ENCODE measurements at places on chromosomes 11 and 22.
A peak's percentile ranks its signal among the peaks of the same experiment; 100 is the strongest.

- no peak for DNase-seq
Observed at GRCh38 chr11:43238341-43238740, 73.5 kb upstream of the API5 start.

- no peak for DNase-seq
Observed at GRCh38 chr11:15909937-15910598, 446.3 kb downstream of the SOX6 start.

GRCh38 chr11:9691865-9692264 is 28.0 kb downstream of the SWAP70 start:
- DNase-seq, result peak; percentile 50

DNA sequence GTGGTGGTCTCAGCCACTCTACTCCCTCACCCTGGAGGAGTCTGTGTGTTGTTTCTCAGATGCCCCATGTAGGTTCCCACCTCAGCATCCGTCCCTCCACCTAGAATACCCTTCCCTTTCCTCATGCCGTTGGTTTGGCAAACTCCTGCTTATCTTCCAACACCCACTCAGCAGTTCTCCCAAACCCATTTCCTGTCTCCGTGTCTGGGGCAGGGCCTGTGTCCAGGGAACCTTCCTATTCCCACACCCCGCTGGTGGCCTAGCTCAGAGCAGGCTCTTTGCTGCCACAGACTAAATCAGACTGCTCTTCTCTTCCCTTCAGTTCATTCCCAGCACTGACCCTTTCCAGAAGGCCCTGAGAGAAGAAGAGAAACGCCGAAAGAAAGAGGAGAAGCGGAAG is 7.5 kb upstream of the SREBF2 start:
- no peak for DNase-seq

GRCh38 chr11:104823657-104824056 is 74.6 kb downstream of the CASP12 start:
- no peak for DNase-seq

GRCh38 chr22:35957589-35957988 is 71.0 kb downstream of the RBFOX2 start:
- DNase-seq, result no peak

GRCh38 chr11:20045098-20045688 is 115.1 kb downstream of the DBX1 start:
- no peak for DNase-seq

GRCh38 chr11:106679181-106679580 is 339.1 kb downstream of the GUCY1A2 start:
- DNase-seq, result no peak

- no peak for DNase-seq
Observed at GRCh38 chr22:20438678-20439492, 1.3 kb upstream of the SCARF2 start.

DNA sequence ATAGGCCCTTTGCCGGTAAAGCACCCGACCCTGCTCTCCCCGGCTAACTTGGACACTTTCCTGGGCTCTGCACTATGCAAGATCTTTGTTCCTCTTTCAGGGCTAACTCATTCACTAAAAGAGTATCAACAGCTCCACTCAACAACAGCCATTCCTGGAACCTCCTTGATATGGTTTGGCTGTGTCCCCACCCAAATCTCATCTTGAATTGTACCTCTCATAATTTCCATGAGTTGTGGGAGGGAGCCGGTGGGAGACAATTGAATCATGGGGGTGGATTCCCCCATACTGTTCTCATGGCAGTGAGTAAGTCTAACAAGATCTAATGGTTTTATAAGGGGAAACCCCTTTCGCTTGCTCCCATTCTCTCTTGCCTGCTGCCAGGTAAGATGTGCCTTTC is 330.0 kb downstream of the TENM4 start:
- no peak for DNase-seq

DNA sequence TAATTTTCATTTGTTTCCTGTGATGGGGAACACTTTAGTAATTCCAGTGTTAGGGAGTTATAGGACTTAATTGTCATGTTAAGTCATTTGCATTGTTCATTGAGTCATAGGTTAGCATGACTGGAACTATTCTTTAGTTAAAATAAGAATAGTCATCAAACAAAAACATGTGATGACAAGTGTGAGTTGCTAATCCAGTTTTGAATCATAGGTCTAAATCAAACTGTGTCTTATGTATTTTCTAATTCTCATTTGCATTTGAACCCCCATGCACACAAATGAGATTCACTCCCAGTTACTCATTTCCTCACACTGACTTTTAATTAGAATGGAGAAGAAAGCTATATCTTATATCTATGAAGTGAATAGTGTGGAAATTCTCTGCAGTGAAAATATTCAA is 405.6 kb downstream of the LRRC4C start:
- peak; percentile 89 for DNase-seq

- no peak for DNase-seq
Observed at GRCh38 chr22:23233752-23234408, 53.6 kb downstream of the BCR start.

GRCh38 chr11:117905524-117905923 is 23.7 kb downstream of the TMPRSS13 start:
- DNase-seq, result no peak

DNA sequence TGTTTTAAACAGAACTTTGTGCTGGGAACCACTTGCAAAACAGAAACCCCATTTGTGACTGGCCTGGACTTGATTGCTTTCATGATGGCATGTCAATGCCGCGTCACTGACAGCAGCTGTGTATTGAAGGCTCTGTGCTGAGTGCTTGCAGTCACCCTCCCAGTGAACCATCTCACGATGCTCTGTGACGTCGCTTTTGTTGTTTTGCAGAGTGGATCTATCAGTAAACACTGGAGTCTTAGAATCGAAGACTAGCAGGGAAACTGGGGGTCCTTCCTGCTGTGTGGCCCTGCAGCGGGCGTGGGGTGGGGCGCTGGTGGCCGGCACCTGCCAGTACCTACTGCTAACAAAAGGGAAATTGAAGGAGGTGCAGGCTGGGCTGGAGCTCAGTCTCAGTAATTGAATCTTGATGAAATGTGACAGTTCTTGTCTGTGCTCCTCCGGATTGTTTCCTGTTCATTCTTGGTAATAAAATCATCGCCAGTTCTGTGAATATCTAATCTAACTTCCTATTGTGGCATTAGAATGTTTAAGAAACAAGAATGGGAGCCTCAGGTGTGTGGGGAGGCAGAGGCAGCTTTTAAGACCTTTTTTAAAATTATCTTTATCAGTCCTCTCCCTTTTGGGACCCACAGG is 50.5 kb upstream of the PARVG start:
- peak; percentile 68 for DNase-seq

DNA sequence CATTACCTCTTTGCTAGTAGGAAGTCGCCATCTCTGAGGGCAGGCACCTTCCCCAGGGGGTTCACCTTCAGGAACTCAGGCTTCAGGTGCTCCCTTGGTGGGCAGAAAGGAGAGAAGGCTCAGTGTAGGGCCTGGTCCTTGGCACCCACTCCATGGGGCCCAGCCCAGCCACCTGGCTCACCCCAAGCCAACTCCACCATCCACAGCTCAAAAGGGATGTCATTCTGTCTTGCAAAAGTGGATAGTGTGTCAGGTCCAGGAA is 2.7 kb upstream of the GSTT4 start:
- DNase-seq, result no peak

- no peak for DNase-seq
Observed at GRCh38 chr11:36743039-36743438, 145.0 kb upstream of the RAG2 start.

DNA sequence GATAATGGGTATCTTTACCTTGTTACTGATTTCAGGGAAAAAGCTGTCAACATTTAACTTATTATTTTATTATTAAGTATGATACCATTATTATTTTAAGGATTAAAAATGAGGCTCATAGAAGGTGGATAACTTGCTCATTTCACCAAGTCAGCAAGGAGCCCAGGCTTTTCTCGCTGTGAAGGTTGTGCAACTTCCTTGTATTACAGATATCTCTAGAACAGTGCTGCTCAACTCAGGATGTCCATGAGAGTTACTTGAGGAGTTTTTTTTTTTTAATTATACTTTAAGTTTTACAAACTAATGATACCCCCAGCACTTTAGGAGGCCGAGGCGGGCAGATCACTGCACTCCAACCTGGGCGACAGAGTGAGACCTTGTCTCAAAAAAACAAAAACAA is 98.2 kb downstream of the INSC start:
- DNase-seq, result no peak

DNA sequence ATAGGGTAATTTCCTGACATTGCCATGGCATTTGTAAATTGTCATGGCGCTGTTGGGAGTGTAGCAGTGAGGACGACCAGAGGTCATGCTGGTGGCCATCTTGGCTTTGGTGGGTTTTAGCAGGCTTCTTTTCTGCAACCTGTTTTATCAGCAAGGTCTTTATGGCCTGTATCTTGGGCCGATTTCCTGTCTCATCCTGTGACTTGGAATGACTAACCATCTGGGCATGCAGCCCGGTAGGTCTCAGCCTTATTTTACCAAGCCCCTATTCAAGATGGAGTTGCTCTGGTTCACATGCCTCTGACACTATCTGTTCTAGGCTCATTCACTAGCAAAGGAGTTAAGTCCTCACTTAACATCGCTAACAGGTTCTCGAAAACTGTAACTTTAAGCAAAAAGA is 1374.2 kb downstream of the FAM181B start:
- peak; percentile 1 for DNase-seq

DNA sequence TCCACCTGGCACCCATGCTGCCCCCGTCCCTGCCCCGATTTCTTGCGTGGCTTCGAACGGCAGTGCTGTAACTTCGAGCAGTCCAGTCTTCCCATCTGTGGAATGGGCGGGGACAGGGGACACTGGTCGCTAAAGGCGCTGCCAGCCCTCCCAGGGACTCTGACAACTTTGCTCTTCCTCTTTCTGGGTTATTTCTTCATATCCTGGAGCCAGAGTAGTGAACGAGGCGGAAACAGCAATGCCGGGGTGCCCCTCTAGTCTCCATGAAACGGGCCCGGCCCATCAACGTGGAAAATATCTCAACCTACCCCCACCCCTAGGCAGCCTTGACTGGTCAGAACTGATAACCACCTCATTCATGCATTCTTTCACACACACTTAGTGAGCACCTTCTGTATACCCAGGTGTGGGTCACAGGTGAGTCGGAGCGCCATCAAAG is 42.8 kb downstream of the TRIOBP start:
- no peak for DNase-seq

GRCh38 chr11:118033443-118033842 is 43.4 kb upstream of the TMPRSS4 start:
- no peak for DNase-seq

DNA sequence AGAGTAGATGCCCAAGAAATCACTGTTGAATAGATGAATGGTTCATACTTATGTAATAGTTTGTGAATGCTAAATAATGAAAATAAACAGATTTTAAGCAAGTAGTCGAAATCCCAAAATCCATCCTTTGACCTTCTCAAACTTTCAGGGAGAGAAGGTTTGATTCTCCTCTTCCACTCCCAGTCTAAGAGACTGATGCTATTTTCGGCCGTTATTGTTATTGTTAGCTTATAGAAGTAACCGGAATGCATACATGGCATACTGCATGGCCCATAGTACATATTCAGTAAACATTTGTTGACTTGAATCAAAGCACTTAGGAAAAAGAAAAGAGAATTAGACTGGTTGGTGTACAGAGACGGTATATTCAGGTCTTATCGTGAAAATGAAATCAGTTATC is 76.6 kb downstream of the NAV2 start:
- DNase-seq, result no peak

GRCh38 chr11:39651857-39652461 is 1807.5 kb downstream of the LRRC4C start:
- no peak for DNase-seq

DNA sequence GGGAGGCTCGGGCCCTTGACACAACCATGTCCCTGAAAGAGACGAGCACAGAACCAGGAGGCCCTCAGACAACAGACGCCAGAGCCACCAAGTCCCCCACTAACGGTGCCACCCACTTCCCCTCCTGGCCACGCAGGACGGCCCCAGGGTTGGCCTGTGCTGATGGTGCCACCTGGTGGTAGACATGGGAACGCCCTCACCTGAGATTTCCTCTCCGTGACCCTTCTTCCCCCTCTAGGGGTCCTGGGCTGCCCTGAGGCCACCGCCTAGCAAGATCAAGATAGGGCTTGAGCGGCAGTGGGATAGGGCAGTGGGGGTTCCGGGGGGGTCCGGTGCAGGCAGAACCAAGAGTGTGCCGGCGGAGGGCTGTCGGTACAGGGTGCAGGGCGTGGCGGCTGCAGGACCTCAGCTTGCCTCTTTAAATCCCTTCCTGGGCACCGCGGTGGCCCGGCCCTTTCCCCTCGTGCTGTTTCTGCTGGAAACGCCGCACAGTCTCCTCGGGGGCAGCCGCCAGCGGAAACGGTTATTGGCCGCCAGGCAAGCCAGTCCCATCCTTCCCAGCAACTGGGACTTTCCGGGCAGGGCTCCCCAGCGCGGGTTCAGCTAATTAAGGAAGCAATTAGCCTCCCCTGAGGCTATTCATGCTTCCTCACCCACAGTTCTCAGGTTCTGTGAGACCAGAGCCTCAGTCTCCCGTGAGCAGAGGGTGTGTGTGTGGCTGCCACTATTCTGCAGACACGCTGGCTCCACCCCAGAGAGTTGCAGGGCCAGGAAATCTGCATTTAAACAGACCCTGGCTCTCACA is 5.5 kb upstream of the NFAM1 start:
- no peak for DNase-seq

- no peak for DNase-seq
Observed at GRCh38 chr11:108895579-108896480, 231.0 kb downstream of the DDX10 start.

DNA sequence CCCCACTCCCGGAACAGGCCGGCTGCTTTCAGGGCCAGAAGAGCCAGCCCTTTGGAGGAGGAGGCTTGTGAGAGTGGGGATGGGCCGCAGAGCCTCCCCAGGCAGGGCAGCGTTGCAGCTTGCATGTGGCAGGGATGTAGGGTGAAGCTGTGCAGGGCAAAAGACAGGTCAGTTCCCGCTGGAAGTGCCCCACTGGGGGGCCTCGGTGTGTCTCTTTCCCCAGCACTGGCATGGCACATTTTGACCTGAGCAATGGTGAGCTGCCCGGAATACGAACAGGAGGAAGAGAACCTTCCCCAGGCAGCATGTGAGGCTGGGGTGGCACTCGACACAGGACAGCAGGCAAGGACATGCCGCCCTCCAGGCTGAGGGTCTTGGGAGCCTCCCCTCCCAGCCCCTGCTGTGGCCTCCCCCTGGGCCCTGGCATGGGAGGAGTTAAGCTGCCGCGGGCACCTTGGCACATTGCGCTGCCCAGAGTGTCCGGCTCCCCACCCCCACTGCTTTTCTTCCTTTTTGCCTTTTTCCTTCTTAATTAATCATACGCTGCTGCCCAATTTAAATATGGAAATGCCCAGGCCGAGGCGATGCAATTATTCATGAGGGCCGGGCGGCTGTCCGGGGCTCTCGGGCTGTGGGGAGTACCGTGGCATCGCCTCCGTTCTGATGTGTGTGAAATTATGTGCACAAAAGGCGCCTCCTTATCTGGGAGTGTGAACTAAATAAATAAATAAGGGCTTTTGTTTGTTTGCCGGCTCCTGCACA is 76.0 kb upstream of the WNT7B start:
- no peak for DNase-seq

- DNase-seq, result no peak
Observed at GRCh38 chr22:29148036-29148435, 57.7 kb upstream of the EMID1 start.

- no peak for DNase-seq
Observed at GRCh38 chr11:81345609-81346008, 1388.1 kb downstream of the FAM181B start.

GRCh38 chr11:80146232-80146631 is 705.4 kb upstream of the TENM4 start:
- DNase-seq, result peak; percentile 73

Data from foreskin keratinocyte (primary cell).